ENCODE measurements at places on chromosomes 4 and X.

DNA sequence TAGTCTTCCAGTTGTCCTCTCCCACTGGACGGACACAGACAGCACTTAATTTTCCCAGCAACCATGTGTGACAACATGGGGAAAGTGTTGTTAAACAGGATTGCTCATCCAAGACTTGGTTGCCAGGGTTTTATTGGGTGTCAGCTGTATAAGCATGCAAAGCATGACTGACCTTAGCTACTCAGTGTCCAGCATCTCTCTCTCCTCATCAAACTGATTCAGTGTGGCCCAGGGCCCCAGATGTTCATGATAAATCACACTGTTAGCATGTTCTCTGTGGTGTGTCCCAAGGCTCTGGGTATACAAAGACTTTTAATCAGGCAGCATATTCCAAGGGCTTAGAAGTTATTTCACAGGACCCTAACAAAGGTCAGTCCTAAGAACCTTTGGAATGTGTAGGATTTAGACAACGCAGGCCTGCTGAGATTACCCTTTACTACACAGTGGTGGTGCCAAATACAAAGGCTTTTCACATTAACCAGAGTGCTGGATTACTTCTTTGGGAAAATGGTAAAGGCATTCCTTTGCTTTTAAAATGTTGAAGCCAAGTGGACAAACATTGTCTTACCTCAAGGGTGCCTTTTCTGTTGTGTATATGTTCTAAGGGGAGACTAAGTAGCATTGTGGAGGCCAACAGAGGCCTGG is 213.3 kb downstream of the GLUD2 start:
- DNase-seq = no peak

- DNase-seq = no peak
These were observed 7.0 kb downstream of the AMMECR1 start for GRCh38 chrX:110310896-110311295.

DNA sequence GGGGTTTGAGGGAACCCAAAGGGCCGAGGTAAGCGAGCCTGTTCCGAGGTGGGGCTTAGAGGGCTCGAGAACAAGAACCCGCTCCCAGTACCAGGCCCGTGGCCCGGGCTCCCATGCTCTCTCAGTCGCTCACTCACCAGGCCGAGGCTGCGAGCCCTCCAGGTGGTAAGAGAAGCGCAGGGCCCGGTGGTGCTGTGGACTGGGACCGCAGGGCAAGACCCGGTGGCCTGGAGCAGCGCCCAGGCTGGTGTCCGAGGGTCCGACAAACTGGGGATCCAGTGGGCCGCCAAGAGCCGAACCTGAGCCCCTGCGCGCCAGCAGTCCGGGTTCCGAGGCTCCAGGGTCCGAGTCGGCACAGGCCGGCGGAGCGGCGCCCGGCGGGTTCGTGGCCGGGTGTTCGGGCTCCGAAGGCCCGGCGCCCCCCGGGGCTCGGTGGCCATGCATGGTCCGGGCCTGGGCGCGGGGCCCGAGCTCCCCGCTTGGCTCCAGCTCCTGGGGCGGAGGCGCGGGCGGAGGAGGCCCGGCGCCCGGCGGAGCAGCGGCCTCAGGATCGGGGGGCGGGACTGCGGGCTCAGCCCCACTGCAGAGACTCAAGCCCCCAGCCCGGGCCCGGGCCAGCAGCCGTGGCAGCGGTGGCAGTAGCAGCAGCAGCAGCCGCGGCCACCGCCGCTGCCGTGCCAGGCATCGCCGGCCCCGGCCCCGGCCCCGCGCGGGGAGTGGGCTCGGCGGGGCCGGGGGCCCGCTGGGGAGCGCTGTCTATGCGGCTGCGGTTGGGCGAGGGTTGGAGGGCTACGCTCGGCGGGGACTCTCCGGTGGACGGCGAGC is 833 bp downstream of the FGD1 start:
- DNase-seq = no peak

DNA sequence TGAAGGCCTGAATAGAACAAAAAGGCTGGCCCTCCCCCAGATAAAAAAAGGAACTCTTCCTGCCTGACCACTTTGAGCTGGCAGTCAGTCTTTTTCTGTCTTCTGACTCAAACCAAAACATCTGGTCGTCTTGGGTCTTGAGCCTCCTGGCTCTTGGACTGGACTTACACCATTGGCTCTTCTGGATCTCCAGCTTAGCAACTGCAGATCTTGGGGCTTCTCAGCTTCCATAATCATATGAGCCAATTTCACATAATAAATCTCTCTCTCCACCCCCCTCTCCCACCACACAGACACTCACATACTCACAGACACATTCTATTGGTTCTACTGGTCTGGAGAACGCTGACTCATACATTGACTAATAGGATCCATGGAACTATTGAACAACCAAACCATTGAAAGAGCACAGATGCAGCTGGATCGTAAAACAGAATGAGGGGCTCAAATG is 15.6 kb upstream of the CWH43 start:
- DNase-seq = no peak

GRCh38 chr4:23202712-23203247 is 510.0 kb downstream of the GBA3 start:
- no peak for DNase-seq

DNA sequence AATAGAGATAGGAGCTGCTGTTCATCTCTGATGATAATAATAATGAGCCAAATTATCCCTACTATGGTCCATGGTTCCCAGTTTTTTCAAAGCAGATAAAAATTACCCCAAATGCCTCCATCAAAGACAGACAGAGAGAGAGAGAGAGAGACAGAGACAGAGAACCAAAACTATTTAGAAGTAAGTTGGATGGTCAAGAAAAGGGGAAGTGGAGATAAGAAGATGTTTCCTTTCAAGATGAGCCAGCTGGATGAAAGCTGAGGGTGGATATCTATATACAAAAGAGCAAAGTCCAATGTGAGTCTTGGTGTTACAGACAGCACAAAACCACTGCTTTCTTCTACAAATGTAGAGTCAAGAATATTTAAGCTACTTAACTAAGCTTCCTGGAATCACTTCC is 173.9 kb downstream of the GRIA3 start:
- DNase-seq = no peak

Data from SK-N-MC (cell line).